NCI-H2171 treated with DMSO at 0.1 percent for 48 hours (cell line): ENCODE measurements at places on chromosomes 5 and 9.

- DNase-seq, result no peak
Measured at GRCh38 chr5:135738564-135738875, 95.9 kb upstream of the SLC25A48 start.

GRCh38 chr5:176658007-176658599 lies 10.8 kb downstream of the TSPAN17 start:
- DNase-seq, result peak; percentile 56

DNA sequence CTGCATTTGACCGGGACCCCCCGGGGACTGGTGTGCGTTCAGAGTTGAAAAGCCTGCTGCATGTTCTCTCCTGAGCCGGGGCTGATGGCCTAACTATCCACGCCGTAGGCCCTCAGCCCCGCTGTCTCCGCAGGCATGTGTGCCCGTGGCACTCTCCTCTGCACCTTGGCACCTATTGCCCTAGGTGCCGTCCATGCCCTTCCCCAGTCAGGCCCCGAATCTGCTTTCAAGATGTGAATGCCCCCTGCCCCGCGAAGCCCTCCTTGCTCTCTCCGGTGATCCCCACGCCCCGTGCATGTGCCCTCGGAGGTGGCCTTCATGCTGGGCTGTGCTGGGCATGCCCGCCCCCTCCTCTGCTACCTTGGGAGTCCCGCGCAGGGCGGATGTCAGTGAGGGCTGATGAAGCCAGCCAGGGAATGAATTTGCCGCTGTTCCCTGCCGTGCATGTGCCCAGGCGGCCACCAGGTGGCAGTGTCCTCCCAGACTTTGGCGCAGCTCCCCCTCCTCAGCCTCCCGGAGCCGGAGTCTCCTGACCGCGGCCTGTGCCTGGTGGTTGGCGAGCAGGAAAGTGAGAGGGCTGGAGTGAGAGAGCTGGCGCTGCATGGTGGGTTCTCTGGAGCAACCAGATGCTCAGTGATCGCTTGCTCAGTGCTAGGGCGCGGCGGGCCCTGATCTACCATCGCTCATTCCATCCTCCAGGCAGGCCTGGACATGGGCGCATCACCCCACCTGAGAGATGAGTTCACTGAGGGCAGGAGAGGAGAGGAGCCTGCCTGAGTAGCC lies 112.9 kb upstream of the LMX1B start:
- peak; percentile 82 for DNase-seq

DNA sequence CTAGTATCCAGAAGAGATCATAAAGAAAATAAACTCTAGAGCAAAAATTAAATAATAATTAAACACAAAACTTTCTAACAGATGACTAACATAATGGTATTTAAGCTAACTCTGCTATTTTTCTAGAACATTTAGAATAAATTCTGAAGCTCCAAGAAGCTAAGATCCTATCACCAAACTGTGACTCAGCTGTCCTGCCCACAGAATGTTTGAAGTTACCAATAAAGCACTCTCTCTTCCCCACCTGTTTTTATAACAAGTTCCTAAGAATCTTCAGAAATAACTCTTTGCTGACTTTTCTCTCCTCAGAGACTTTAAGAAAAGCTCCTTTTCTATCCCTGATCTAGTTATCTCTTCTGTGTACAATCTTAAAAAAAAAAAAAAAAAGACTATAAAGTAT lies 6.0 kb upstream of the EFNA5 start:
- DNase-seq, result no peak

- no peak for DNase-seq
Measured at GRCh38 chr9:81077572-81077971, 611.8 kb downstream of the TLE1 start.

DNA sequence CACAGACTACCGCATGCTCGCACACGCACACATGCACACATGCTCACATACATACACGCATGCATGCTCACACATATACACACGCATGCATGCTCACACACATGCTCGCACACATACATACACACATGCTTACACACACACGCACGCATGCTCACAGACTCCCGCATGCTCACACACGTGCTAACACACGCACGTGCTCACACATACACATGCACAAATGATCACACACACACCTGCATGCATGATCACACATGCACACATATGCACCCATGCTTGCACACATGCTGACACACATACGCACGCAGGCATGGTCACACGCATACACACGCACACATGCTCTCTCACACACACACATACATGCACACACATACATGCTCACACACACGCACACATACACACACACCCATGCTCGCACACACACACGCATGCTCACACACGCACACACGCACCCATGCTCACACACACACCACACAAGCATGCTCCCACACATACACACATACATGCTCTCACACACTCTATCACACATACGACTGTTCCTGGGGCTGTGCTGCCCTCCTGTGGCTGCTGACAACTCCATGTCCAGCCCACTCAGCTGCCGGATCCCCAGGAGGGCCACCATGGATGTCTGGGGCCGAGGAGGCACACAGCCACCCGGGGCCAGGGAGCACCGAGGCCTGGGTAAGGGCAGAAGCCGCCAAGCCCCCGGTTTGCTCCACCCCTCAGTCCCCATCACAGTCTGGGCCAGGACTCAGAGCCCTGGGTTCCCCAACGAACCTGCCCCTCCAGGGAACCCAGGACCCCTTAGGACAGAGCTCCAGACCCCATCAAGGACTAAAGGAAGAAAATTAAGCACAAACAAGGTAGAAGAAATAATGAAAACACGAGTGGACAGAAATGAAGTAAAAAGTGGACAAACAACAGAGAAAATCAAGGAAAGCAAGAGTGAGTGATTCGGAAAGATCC lies 31.4 kb upstream of the EGFL7 start:
- DNase-seq, result peak; percentile 87

DNA sequence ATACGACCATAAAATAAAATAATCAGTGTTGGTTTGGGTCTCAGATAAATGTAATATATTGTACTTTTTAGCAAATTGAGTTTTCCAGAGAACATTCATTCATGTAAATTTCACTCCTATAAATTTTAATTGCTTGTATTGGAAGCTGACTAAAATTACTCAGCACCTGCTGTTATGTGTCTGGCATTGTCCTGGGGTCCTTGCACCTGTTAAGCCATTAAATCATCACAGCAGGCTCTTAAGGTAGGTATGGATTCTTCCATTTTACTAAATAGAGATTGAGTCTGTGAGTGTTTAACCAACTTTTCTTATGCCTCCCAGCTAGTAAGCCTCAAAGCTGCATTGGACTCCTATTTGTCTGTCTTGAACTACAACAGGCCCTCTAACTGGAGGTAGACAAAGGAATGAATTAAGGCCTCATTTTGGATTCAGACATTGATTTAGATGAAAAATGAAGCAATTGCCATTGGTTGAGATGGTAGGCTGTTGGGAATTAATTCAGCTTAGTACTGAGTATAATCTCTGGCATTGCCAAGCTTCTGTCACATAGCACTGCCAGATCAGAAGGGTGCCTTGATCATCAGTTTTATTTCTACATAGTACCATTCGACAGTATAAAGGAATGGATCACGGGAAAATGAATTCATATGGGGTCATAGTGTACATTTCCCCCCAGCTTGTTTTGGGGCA lies 78.9 kb downstream of the PARP8 start:
- DNase-seq, result no peak

- DNase-seq, result no peak
Measured at GRCh38 chr5:158382473-158382872, 523.5 kb upstream of the CLINT1 start.

GRCh38 chr5:156534906-156535485 lies 208.0 kb downstream of the SGCD start:
- DNase-seq, result no peak

GRCh38 chr5:19140276-19140675 lies 847.7 kb downstream of the CDH18 start:
- DNase-seq, result no peak

GRCh38 chr9:90953805-90954204 lies 152.2 kb downstream of the SYK start:
- DNase-seq, result no peak

- DNase-seq, result no peak
Measured at GRCh38 chr5:59445741-59446140, 447.8 kb downstream of the PDE4D start.

DNA sequence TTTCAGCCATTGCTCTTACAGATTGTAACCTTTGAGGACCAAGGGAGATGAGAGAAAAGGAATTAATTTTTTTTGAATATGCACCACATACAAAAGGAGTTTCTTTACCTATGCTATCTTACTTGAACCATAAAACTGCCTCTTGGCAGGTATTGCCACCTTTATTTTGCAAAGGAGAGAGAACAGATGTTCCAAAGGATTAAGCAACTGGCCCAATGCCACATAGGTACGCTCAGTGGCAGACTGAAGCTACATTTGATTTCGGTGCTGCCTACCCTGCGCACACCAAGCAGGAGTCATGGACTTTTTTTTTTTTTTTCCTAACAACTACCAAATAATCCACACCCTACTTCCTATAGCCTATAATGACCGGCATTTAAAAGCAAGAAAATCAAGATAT lies 43.1 kb downstream of the SAXO1 start:
- peak; percentile 72 for DNase-seq

DNA sequence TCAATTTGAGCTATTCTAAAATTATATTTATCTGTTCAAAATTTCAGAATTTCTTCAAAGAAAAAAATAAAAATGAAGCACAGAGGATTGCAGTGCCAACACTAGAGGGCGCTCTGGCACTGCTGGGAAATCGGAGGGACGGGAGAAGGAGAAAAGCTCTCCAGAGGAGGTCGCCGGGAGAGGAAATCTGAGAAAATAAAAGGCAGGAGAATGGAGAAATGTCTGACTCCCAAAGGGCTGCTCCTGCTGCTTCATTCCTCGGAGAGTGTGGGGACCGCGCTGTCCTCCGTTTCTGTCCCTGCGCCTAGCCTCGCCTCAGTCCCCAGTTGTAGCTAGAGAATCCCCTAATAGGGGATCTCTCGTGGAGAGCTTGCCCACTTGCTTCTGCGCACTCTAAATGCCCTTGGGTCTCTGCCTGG lies 40.0 kb upstream of the ARSB start:
- peak; percentile 60 for DNase-seq

GRCh38 chr5:119954106-119954505 lies 324.7 kb downstream of the FAM170A start:
- DNase-seq, result no peak

- DNase-seq, result no peak
Measured at GRCh38 chr5:91443761-91444467, 60.8 kb upstream of the ARRDC3 start.
